ENCODE measurements at places on chromosomes 1 and 21.

- no peak for DNase-seq
These were observed 5.1 kb upstream of the DESI2 start for GRCh38 chr1:244647819-244648218.

DNA sequence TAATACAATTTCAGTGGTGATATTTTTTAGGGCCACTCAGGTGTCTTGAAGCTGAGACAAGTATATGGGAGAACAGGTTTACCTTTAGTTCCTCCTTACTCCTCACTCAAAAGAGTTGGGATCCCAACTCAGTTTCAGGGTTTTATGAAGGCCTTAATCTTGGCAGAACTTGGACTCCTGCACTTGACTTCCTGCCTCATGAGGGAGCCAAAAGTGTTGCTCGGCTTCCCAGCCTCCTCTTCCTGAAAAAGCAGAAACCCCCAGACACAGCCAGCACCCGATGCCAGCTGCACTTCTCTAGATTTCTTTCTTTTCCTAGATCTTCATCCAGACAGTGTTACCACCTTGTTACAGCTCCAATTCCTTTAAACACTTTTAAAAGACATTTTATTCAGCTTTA, 70.8 kb upstream of the TMPRSS2 start:
- DNase-seq, result no peak

- no peak for DNase-seq
These were observed 117.7 kb downstream of the ERG start for GRCh38 chr21:38380481-38381137.

DNA sequence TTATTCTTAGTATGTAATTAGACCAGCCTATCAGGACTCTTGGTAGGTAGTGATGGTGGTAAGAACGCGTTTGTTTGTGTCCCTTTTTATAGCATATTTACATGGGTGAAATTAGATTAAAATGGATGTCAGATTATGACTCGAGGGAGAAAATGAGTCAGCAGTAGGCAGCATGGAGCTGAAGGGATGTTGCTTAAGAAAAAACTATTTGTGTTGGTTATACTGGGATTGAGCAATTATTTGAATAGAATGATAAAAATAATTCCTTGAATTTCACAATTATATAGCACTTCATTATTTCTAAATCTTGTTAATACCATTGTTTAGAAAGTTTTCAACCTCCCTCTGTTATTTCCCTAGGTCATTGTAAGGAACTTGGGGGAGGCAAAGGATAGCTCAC, 348.8 kb downstream of the RYR2 start:
- no peak for DNase-seq

- DNase-seq, result no peak
These were observed 16.0 kb downstream of the PFKFB2 start for GRCh38 chr1:207069061-207069460.

GRCh38 chr1:159980786-159981185, 26.7 kb upstream of the SLAMF9 start:
- DNase-seq, result no peak

- DNase-seq, result no peak
These were observed 70.2 kb upstream of the CDC42BPA start for GRCh38 chr1:227388214-227389168.

DNA sequence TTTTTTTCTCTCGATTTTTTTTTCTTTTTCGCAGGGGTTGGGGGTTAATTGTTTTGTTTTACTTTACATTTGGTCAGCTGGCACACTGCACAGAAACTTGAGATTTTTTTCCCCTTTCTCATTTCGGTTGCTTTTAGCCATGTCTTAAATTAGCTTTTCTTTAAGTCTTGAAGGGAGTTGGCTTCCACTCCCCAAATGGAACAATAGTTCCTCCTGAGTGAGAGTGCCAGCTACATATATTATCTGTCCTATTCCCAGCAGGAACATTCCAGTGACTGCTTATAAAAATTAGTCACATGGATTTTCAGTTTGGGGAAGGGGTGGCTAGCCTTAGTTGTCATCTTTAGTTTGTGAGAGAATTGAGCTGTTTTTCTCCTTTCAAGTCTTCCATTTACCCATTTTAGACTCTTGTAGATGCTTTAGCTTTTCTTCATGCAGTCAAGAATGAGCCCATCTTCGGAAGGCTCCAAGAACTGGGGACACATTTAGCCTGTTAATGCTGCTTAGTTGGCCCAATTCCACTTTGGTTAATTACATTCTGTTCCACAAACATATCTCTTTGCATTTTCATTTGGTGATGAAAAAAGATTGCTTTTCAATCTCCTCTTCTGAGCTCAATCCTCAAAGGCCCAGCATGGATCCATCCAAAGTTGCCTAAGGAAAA, 510.1 kb upstream of the CXADR start:
- DNase-seq, result no peak

GRCh38 chr1:68103011-68103545, 52.7 kb upstream of the DIRAS3 start:
- no peak for DNase-seq

DNA sequence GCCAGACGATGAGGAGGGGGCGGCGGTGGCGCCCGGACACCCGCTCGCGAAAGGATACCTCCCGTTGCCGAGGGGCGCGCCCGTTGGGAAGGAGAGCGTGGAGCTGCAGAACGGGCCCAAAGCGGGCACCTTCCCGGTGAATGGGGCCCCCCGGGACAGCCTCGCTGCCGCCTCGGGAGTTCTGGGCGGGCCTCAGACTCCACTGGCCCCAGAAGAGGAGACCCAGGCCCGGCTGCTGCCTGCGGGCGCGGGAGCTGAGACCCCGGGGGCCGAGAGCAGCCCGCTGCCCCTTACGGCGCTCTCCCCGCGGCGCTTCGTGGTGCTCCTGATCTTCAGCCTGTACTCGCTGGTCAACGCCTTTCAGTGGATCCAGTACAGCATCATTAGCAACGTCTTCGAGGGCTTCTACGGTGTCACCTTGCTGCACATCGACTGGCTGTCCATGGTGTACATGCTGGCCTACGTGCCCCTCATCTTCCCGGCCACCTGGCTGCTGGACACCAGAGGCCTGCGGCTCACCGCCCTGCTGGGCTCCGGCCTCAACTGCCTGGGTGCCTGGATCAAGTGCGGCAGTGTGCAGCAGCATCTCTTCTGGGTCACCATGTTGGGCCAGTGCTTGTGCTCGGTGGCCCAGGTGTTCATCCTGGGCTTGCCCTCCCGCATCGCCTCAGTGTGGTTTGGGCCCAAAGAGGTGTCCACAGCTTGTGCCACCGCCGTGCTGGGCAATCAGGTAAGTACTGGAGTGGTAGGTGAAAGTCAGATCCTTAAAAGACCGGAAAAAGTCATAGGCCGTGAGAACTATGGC, 588 bp downstream of the FLVCR1 start:
- no peak for DNase-seq

- no peak for DNase-seq
These were observed 133.3 kb upstream of the C1orf105 start for GRCh38 chr1:172287208-172287607.

- DNase-seq, result no peak
These were observed 10.3 kb downstream of the TTC34 start for GRCh38 chr1:2791027-2791760.

DNA sequence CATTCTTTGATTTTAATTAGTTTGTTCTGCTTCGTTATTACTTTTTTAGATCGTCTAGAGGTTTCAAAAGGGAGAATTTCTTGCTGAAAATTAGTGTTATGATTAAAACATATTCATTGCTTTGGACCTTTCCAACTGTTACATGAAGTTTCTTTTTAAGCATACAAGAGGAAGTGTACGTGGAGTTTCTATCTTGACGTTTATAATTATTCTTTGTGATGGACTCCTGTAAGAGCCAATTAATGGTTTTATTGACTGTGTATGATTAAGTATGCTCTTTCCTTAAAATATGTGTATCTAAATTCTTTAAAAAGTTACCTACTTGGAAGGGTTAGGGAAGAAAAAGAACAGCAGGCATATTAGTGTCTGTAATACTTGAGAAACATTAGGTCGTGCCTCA, 37.8 kb downstream of the SPEN start:
- DNase-seq, result no peak

- DNase-seq, result no peak
These were observed 1538.3 kb downstream of the NCAM2 start for GRCh38 chr21:22536509-22536908.

DNA sequence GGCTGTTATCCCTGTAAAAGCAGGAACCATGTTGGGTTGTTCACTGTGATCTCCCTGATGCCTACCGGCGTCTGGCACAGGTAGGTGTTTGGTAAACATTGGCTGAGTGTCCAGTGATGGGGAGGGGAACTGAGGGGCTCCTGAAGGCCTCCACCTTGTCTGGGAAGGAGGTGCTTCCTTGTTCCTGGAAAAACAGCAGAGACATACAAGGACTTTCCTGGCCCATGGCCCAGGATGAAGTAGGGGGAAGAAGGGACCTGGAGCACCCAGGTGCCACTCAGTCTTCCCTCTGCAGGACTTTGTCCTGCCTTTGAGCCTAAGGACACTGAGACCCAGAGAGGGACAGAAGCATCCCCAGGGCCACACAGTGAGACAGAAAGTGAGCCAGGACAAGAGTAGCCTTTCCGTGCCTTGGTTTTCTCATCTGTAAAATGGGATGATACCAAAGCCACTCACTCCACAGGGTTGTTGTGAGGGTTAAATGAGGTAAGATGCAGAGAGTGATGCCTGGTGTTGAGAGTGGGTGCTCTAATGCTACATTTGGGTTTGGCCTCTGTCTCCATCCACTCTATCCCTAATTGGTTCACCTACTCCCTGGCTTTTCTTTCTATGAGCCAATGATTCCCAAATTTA, 6.1 kb upstream of the HEYL start:
- no peak for DNase-seq

DNA sequence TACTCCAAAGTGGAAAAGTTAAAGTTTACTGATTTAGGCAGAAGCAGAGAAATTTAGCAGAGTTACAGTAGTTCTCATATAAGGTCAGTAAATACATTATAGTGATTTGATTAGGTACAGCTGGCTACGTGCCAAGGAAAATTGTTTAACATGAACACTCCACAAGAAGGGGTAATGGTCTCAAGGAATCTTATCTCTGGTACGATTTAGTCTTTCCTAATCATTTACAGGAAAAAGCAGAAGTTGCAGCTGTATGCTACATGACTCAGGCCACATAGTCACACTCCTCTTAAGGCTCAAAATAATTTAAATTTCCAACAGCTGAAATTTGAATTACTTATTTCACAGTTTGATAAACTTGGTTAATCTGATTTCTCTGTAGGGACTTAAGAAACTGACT, 36.9 kb upstream of the OR2B11 start:
- no peak for DNase-seq

DNA sequence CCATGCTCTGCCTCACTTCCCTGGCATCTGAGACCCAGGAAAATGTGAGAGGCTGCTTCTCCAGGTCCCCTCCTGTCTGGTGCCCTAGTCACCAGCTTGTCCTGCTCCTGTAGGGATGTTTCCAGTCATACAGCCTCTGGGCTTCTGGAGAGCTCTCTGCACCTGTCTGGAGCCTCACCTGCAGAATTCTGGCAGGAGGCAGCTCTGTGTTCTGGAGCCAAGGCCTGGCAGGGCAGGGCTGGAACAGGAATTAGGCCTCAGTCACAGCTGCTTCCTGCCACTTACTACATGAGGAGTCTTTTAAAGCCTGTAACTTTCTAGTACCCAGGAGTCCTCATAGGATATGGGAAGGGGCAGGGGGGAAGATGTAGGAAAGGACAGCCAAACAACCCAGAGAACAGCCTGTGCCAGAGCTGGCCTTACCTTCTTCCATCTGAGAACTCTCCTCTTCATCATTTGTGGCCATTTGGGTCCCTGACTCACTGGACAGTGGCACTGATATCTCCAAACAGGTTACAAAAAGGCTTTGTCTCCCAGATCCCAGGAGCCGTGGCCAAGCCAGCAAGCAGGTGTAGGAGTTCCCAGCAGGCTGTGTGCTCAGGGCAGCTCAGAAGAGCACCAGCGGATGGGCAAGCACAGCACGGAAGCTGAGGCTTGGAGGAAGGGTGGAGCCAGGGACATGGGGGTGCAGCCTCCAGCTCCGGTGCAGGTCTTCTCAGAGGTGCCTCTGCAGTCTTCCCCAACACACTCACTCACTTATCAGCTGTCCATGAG, 31.4 kb upstream of the ARTN start:
- no peak for DNase-seq

DNA sequence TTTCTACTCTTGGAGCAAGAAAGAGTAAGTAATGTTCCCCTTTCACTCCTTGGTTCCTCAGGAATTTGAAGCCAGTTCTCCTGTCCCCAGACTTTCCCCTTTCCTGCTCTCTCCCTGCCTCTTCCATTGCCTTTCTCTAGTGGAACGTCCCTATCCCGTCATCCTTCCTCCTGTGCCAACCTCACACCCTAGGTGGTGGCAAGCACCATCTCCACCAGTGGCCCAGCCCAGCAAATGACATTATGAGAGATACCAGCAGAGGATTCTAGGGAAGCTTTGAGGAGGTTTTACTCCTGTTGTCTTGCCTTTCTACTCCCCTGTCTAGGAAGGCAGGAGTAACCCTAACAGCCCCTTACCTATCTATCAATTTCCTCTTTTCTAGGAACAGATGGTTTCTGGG, 8.1 kb upstream of the TACSTD2 start:
- DNase-seq, result no peak

DNA sequence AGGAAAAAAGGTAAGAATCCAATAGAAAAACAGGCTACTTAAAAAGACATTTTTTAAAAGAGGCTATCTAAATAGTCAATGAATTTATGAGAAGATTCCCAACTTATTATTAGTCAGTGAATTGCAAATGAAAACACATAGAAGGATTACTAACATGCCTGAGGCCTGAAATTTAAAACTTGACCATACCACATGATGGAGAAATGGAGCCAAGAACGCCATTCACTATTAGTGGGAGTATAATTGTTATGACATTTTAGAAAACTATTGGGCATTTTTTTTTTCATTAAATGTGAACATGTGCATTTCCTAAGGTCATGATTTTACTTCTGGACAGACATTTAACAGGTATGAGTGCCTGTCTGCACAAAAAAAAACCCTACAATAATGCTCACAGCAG, 24.8 kb upstream of the OR2B11 start:
- no peak for DNase-seq

DNA sequence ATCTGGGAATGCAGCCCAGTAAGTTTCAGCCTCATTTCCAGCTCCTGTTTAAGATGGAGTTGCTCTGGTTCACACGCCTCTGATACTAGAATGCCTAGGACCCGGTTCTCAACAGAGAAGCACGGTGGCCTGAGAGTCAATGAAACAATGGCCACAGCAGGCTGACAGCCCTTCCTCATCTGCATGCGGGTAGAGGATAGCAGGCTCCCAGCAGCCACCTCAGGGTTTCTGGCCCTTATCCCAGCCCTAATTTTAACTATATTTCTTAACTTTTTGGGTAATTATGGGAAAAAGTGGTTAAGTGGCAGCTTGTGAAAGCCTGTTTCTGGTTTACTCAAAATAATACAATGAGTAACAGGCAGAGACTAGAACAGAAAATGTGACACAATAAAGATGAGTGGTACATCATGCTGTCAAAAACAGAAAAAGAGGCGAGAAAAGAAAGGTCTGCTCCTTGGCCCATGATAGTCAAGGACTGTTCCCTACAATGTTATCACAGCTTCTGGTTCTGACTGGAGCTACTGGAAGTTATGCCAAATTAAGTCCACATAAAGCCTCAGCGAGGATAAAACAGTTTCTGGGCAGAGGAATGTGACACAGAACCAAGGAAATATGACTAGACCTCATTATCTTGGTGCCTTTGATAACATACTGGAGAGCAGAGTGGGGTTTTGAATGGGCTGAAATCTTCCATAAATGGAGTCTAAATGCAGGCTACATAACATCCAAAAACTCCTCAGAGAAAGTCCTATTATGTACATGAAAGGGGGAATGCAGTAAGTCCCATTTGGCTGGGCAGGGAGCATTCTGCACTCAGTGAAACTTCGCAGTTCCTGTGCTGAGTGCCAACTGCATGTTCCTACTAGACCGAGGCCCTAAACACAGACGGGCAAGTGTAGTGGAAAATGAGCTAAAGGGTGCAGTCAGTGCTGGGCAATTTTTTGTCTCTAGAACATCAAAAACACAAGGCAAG, 92.1 kb downstream of the NIBAN1 start:
- DNase-seq, result no peak
